Astrocyte (in vitro differentiated cells and primary cell): ENCODE measurements at places on chromosomes 4 and X. TPM values are rescaled to one million over a fixed set of nuclear protein-coding genes. Genes with fewer than 3 reads are reported as not detected.
A peak's percentile ranks its signal among the peaks of the same experiment; 100 is the strongest.

DNA sequence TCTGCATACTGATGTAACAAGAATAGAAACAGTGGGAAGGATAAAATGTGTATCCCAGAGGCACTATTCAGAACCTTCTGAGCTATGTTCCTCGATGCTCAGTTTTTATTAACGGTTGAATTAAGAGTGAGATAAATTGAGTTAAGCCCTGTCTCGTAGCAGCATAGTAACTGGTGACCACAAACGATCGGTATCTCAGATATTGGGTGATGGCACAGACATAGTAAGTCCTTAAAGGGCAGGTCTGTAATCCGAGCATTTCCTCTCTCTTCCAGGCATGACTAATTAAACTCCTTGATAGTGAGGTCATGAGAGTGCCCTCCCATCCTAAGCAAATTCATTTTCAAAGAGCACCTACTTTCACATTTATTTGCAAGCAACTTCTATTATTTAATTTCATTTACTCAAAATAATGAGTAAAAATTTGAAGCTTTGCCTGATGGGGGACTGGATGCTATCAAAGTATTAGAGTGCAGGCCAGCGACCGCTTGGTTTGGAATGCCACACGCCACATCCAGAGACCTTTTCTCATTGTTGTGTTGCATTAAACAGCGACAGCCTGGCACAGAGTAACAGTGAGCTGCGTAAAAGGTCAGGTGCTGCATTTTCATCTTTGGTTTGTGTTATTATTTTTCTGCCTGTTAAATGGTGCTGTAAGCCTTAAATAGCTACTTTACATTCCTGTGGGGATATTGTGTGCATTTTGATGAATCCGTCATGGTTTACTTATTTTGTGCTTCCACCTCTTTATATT, 101.9 kb downstream of the PCDH7 start:
- H3K27me3 ChIP-seq = no peaks in the 10 kb centered on the region
- no peaks in the 10 kb centered on the region for H3K36me3 ChIP-seq
- no peak overlapping the region for H3K27ac ChIP-seq
- DNase-seq = peak; percentile 95

DNA sequence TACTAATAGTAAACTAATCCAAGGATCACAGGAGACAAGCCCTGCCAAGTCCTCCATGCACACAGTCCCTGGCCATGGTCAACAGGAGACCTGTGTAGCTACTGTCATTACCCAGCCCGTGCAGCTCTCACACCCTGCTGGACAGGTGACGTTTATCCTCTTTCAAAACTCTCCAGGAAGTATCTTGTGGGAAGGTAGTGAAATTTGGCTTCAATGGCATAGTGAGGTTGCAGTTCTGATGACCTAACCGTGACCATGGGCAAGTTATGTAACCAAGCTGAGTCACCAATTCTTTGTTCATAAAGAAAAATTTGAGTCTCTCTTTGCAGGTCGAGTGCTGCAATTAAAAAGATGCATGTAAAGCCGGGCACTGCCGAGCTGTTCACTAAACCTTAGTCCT, 11.3 kb upstream of the SLC2A9 start:
- DNase-seq = peak; percentile 80
- no peak overlapping the region for H3K27ac ChIP-seq
- no peak overlapping the region for H3K4me3 ChIP-seq
- no peaks in the 10 kb centered on the region for H3K27me3 ChIP-seq
- H3K36me3 ChIP-seq = no peaks in the 10 kb centered on the region

DNA sequence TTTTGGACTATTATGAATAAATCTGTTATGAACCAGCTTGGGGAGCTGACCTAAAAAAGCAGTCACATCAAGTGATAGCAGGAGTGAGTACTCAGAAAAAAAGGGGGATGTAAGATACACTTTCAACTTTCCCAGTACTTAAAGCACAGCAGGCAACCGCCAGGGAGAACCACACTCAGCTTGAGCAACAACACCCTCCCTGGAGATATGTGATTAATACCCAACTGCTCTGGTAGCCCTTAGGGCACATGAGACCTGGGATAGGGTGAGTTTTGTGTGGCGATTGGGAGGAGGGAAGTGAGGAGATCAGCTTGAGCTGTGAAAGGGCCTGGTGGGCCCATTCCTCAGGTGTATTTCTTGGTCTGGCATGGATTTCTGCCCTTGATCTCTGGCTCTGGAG, 220.3 kb upstream of the SFRP2 start:
- no peak overlapping the region for H3K27ac ChIP-seq
- no peak overlapping the region for H3K4me3 ChIP-seq
- no peak for DNase-seq
- no peaks in the 10 kb centered on the region for H3K36me3 ChIP-seq

DMRTC1 gene
- not detected in 2 replicates for total RNA-seq

DNA sequence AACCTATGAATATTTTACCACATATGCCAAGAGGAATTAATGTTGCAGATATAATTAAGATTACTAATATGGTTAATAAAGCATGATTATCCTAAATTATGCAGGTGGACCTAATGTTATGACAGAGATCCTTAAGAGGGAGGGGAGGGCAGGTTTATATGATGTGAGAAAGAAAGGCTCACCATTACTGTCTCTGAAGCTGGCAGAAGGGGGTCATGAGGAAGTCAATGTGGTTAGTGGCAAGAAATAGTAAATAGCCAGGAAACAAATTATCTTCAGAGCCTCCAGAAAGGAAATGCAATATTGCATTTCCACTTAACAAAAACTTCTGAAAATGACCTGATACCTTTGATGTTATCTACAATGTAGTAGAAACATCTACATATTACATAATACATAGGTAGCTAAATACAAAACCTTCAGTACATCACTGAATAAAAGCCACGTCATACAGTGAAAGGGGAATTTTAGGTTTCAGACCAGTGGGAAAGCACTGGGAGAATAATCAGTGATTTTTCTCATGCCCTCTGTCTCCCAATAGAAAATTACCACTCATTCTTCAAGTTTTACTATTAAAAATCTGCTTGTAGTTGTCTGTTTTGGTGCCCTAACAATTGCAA, 609.2 kb downstream of the SPOCK3 start:
- H3K36me3 ChIP-seq = no peaks in the 10 kb centered on the region
- H3K27ac ChIP-seq = no peak overlapping the region
- H3K4me1 ChIP-seq = no peaks in the 10 kb centered on the region

DNA sequence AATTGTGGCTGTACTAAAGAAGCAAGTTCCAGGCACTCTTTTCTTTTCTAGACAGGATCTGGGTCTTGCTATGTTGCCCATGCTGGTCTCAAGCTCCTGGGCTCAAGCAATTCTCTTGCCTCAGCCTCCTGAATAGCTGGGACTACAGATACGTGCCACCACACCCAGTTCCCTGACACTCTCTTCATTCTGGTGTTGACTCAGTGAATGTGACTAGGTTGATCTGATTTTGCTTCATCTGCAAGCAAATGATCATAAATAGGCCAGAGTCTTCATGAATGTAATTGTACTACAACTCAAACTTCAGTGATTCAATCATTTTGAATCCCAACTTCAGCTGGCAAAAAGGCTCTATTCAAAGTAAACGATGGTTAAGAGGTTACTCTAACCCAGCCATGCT, 78.5 kb downstream of the APBB2 start:
- no peak for DNase-seq
- no peak overlapping the region for H3K27ac ChIP-seq
- H3K27me3 ChIP-seq = no peaks in the 10 kb centered on the region

DNA sequence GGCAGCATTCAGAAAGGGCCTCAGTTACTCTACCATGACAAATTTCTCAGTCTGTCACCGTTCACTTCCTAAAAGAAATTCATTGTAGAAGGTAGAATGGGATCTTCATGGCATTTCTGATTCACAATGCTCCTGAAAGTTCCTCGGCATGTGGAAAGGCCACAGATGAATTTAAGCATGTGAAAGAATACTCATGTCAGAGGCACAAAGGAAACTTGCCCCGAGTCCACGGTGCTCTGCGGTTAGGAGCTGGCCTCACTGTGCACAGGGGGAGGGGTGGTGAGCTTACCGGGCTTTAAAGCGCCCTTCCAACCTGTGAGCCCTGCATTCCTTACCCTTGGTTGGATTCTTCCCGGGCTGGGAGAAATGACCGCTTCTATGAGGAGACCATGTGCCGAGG, 9.3 kb downstream of the TKTL1 start:
- H3K27me3 ChIP-seq = no peaks in the 10 kb centered on the region
- no peaks in the 10 kb centered on the region for H3K4me1 ChIP-seq
- H3K4me3 ChIP-seq = no peak overlapping the region

DNA sequence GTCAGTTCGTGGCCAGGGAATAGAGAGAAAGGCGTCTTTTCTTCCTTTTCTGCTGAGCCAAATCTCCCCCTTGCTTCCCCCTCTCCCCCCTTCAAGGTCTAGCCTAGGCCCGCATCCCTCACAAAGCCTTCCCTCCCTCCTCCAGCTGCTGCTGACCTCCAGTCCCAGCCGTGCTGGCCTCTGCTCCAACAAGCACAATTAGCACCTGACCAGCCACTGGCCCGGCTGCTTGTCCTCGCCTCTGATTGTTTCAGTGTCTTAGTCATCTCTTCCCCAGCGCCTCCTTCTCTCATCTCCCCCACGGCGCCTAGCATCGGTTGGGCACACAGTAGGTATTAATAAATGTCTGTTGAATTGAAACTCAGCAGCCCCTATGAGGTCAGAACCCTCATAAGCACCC, 4.2 kb downstream of the ELF4 start:
- H3K36me3 ChIP-seq = no peaks in the 10 kb centered on the region
- H3K27me3 ChIP-seq = no peaks in the 10 kb centered on the region
- no peak overlapping the region for H3K4me3 ChIP-seq

- H3K27ac ChIP-seq = no peak overlapping the region
- H3K27me3 ChIP-seq = no peaks in the 10 kb centered on the region
Observed at GRCh38 chr4:159197260-159197884, 94.5 kb downstream of the RAPGEF2 start.
